HTR-8/SVneo (cell line): ENCODE measurements at places on chromosomes 16 and 17.

DNA sequence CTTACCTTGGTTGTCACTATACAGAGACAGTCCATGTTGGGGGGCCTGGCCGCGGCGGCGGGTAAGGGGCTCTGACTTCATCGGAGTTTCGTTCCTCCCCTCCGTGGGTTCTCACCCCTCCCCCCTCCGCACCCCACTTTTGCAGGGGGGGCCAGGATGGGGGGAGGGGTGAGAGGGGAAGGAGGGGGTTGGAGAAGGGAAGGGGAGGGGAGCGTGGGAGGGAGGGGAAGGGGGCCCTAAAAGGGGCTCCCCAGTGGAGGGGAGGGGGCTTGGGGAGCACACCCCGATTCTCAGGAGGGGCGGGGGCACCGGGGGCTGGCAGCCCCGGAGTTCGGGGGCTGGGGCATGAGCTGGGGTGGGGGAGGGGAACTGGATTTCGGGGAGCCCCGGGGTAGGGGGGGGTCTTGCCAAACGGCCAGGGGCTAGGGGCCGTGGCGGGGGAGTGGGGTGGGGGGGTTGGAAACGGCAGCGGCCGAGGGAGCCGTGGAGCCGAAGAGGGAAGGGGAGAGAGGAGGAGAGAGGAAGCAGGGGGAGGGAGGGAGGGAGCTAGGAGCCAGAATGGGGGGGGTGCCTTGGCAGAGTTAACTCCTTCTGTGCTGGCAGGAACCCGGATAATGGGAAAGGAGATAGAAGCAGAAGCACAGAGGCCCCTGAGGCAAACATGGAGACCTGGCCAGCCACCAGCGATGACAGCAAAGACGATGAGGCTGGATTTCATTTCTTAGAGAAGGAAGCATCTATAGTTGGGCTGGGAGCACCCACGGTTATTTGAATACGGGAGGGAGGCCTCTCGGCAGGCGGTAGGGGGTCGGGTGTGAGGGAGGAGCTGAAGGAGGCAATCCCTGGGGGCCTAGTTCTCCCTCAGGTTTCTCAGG, 2.3 kb downstream of the DLG4 start:
- DNase-seq: no peak

GRCh38 chr17:28972437-28972836, 21.1 kb upstream of the PHF12 start:
- no peak for DNase-seq

DNA sequence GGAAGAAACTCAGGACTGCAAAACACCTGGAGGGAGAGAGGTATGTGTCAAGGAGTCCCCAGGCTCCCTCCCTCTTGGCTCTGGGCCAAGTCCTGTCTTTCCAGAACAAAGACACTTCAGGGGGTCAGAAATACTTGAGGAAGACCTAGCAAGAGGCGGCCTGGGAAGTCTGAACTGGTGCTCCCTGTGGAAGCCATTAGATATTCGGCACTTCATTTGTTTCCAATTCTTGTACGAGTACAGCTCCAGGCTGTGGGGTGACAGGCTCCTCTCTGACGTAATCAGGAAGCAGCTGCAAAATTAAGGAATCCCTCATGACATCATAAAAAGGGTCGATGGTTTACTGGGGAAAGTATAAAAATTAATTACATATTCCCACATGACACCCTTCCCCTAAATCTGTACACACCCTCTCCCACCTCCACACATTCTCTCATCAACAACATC, 108.7 kb downstream of the SMG6 start:
- DNase-seq: no peak

DNA sequence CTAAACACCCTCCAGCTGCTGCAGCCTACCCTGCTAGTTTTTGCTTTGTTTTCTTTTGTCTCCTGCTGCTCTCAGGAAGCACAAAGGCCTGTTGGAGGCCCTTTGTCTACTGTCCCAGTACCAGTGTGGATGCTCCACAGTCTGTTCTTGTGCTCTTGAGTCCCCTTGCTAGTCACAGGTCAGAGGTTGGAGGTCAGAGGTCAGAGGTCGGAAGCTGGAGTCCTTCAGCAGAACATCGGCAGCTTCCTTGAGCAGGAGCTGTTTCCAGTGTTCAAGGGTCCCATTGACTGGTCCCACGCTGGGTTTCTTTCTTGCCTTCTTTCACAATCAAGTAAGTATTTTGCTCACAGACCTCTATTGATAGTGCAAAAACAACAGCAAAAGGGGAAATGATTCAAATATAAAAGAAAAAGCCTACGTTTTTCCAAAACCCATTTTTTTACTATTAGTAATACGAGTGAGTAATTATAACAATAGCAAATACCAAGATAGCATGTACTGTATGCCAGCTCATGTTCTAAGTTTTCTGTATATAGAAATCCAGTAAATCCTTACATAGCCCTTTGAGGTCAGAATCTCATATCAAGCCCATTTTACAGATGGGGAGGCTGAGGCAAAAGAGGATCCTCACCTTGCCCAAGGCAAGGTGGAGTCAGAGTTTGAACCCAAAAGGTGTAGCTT, 10.9 kb upstream of the IL34 start:
- no peak for DNase-seq

- no peak for DNase-seq
Measured at GRCh38 chr17:71866095-71866494, 254.7 kb upstream of the SOX9 start.
